CD4-positive, alpha-beta T cell treated with Interleukin-2 at 100 ng/mL for 4 hours (primary cell): ENCODE measurements at places on chromosomes 7 and 10.

DNA sequence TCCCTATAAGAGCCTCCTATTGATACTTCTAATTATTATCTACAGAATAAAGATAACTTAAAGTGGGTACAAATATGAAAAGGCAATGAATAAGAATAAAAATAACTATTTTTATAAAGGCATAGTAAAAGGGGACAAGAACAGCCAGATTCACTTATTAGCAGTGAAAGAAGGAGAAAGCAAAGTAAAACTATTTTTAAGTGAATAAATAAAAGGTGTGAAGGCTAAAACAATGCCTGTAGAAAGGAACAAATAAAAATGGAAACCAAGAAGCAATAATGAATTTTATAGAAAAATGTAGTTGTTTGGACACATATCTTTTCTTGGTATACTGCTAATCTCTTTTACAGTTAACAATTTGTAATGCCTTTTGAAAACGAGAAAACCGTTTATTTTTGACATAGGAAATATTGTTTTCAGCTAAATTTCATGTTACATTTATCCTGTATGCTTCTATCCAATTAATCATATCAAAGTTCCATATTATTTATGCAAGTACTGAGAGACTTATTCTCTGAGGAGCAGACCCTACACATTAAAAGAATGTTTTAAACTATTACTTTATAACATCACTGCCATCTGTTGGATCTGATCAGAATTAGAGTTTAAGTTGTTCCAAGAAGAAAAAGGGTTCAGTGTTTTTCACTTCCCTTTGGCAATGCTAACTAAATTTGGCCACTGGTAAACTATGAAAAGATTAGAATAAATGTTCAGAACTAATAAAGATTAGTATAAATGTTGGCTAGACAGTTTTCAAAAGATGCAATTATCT lies 59.1 kb downstream of the ARMC3 start:
- DNase-seq: peak; percentile 22

- DNase-seq: no peak
Measured at GRCh38 chr10:84478151-84478550, 149.8 kb downstream of the CCSER2 start.

GRCh38 chr10:78118591-78118990 lies 84.9 kb downstream of the RPS24 start:
- DNase-seq: no peak

GRCh38 chr10:23988006-23988405 lies 220.9 kb upstream of the KIAA1217 start:
- DNase-seq: no peak

DNA sequence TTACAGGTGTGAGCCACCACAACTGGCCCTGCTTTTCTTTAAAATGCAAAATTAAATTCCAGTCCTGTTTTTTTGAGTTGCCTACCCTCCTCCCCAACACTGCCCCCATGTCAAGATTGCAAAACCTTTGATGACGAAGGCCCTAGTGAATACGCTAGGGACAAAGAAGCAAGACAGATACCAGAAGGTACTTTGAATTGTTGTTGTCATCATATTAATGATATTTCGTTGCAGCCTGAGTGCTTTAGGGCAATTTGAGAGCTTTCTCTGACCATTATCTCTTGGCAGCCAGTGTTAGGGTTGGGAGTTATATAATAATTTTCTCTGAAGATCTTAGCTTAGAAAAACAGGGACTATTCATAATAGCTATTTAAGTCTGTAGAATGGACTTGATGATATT lies 7.1 kb downstream of the CCSER2 start:
- DNase-seq: no peak

DNA sequence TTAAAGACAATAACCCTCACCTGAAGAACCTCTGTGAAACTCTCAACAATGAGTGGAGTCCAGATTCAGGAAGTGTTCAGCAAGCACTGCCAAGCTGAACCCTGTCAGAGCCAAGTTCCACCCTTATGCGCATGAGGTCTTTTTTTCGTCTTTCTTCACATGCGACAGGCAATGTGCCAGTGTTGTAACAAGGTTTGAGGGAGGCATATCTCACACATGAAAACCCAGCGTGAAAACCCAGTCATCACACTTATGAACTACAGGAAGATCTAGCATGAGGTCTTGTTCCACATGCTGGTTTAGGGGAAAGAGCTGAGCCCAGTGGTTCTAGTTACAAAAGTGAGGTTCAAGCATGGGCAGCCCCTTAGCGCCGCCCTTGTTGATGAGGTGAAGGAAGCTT lies 49.7 kb downstream of the RABGEF1 start:
- DNase-seq: no peak

DNA sequence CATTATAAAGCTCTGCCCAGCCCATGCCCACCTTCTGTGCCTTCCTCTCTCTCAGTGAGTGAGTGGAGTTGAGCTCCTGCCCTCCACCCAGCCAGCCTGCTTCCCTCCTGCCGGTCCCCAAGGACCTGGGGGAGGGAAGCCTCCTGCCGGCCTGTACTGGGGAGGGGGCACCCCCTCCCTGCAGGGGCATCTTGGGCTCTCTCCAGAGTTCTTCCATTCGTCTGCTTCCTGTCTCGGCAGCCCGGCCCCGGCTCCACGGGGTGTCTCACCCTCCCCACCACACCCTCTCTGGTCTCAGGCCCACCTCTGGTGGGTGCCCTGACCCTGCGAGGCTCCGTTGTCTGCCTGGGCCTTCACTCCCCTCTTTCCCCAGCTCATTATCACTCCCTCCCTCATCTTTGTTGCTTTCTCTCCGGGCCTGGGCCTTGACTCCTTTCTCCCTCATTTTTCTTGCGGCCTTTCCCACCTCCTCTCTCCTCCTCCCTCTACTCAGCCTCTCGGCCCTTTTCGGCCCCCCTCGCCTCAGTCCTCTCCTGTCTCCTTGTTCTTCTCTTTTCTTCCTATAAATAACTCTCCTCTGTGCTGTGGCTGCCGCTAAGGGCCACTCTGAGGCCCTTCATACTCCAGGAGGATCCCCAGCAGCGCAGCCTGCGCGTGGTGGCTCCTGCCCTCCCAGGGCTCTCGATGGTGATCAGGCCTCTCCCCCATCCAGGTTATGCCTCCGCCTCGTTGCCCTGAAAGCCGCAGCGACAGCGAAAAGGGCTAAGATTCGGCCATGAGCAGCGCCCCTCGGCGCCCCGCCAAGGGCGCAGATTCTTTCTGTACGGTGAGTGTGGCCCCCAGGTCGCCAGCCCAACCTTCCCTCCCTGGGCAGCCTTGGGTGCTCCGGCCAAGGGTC lies 2.1 kb downstream of the SLC4A2 start:
- no peak for DNase-seq

GRCh38 chr7:101854084-101854865 lies 36.8 kb downstream of the CUX1 start:
- DNase-seq: no peak

DNA sequence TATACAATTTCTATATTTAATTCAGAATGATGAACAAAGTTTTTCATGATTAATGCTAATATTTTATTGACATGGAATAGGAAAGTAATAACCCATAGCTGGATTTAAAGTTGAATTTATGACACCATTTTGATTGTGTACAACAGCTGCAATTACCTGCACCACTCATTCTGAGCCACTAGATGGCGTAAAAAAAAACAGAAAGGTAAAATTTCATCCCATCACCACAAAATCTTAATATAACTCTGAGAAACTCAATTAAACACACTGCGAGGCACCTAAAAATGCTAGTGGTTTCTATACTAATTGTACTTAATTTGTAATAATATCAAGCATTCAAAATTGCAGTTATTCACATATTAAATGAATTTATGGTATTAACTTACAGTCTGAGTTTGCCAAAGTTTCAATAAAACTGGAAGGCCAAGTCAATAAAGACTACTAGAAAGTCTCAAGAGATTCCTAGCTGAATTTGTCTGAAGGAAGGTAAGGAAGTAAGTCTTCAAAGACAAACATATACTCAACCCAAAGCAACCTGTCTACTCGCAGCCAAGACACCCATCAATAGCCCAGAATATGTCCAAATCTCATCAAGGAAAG lies 182.5 kb downstream of the SKAP2 start:
- peak; percentile 34 for DNase-seq

DNA sequence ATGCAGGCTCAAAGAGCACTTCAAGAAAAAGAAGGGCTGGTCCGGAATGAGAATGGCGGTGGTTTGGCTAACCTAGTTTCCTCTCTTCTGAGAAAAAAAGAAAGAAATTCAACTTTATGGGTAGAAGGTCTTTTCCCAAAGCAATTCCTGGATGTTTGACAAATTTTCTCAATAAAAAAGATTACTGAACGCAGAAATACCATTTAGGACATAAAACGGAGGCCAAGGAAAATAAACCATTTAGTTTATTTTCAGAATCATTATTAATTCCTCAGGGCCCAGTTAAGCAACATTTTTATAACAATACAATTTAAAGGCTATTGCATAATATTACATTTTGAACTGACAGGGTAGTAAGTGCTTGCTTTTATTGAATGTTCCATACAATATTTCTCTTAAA lies 284.6 kb upstream of the ANKRD30A start:
- DNase-seq: no peak

GRCh38 chr10:69345402-69345801 lies 67.1 kb downstream of the HK1 start:
- no peak for DNase-seq

DNA sequence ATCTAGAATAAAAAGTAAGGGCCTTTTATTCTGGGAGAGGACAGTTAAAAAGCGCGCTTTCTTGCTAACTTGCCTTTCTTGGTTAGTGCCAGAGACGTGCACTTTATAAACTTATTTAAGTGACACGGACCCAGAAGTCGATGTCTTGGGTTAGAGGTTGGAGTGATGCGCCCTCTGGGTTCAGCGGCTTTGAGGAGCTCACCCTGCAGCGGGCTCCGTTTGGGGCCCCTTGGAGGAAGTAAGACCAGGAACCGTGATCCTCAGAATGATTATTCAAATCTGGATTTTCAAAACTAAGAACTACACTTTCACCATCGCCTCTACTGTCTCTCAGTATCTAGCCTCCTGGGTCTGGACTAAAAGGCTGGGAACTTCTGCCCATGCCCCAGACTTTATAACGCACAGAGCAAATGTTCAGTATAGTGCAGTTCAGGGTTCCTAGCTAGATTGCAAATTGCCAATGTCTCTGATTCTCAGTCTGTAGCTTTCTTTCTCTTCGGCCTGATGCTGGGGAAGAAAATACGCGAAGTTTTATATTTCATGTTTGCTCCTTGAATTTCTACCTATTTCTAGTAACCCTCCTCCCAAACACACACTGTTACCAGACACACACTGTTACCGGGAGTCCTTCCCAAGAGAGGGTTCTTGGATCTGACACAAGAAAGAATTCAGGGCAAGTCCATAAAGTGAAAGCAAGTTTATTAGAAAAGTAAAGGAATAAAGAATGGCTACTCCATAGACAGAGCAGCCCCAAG lies 18.6 kb upstream of the SMO start:
- no peak for DNase-seq

DNA sequence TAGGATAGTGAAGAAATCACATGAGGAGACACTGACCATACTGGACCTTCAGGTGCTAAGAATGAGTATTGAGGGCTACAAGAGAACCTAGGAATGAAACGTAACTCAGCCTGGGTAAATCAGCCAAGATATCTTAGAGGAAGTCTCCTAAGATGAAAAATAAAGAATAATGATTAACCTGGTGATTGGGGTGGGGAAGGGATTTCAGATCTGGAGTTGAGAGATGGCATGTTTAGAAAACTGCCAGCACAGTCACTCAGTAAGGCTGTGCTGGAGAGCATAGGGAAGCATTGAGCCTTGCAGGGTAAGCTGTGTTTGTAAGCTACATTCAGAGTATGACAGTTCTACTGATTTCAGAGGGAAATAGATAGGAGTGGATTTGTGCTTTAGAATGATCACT lies 1.9 kb upstream of the MALRD1 start:
- no peak for DNase-seq

GRCh38 chr10:43715334-43715733 lies 66.7 kb upstream of the ZNF32 start:
- no peak for DNase-seq

DNA sequence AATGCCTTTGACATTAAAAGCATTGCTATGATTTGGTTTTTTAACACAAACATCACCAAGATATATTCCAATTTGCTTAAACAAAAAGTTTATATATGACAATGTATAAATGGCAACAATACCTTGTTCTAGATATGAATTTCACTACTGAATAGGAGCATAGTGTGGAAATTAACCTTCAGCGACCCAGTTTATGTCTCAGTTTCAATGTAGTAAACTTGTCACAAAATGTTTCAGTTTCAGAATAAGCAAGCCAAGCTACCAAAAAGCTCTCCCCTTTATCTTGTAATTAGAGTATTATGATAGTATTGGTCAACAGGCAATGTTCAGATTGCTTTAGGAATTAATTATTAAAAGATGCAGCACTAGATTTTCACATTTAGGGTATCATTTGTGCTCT lies 99.6 kb upstream of the PCDH15 start:
- DNase-seq: no peak

- DNase-seq: no peak
Measured at GRCh38 chr7:151891753-151892152, 14.8 kb upstream of the PRKAG2 start.

GRCh38 chr7:31917256-31917655 lies 153.0 kb downstream of the PDE1C start:
- DNase-seq: no peak

- DNase-seq: no peak
Measured at GRCh38 chr10:12724807-12725579, 276.5 kb downstream of the CCDC3 start.

DNA sequence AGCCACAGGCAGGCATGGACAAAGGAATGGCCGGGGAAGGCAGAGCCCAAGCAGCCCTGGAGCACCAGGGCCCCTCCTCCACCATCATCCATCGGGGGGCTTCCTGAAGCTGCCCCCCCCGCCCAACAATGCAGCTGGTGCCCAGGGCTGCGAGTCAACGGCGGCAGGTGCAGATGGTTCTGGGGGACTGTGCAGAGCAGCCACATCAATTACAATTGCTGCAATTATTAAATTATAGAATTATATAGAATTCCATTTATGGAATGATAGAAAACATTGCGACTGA lies 28.3 kb downstream of the EBF3 start:
- no peak for DNase-seq

- DNase-seq: no peak
Measured at GRCh38 chr10:18474118-18474455, 177.3 kb downstream of the NSUN6 start.

DNA sequence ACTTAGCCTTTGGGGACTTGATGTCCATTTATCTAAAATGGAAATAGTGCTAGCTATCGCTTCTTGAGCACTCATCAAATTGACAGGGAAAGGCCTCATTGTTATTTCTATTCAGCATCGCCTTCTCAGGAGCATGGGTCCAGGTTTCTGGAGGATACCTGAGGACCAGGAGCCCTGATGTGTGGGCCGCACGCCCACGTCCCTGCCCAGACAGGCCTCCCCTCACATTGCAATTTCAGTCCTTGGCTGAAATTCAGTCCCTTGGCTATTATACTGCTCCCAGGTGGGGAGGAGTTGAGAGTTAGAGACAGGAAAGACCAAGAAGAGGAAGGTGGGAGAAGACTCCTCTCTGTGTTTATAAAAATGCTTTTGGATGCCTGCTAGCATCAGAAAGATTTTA lies 38.9 kb downstream of the GPRIN2 start:
- no peak for DNase-seq

DNA sequence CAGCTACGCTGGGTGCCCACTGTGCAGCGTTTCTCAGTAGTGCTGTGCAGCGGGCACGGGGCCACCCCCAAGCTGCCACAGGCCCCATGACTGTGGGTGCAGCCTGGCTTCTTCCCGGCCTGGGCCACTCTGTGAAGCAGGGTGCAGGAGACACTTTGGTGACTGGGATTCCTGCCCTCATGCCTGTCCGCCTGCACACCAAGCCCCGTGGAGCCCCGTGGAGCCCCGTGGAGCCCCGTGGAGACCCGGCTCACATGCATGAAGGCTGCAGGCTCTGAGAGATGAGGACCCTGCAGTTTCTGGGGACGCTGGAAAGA lies 3.9 kb upstream of the SHH start:
- DNase-seq: no peak
